ENCODE measurements at places on chromosomes 3 and 15.

DNA sequence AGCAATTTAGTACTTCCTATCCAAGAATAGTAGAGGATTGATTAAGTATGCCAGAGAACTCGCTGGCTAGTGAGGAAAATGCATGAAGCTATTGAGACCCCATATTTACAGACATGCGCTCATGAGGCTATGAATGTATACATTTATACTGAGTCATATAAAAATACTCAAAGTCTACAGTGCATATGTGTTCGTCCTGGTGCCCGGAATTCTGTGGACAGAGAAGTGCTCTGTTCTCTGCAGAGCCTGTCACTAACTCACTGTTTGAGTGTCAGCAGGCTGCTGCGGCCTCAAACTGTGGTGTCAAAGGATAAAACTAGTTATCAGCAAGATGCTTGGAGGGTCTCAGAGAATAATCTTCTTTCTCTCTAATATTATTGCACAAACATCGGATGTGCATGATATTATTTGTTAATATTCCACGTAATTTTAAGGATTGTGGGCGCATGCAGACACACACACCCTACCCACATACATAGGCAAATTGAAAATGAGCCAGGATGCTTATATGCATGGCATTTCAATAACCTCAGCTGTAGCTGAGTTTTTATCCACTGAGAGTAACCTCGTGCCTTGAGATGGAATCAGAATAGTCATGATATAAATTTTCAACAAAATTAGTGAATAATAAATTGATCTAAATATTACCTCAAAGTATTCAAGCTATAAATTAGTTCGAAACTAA lies 50.0 kb upstream of the TSC22D2 start:
- DNase-seq, result no peak

GRCh38 chr15:40937762-40938535 lies 8.8 kb downstream of the DLL4 start:
- DNase-seq, result no peak

DNA sequence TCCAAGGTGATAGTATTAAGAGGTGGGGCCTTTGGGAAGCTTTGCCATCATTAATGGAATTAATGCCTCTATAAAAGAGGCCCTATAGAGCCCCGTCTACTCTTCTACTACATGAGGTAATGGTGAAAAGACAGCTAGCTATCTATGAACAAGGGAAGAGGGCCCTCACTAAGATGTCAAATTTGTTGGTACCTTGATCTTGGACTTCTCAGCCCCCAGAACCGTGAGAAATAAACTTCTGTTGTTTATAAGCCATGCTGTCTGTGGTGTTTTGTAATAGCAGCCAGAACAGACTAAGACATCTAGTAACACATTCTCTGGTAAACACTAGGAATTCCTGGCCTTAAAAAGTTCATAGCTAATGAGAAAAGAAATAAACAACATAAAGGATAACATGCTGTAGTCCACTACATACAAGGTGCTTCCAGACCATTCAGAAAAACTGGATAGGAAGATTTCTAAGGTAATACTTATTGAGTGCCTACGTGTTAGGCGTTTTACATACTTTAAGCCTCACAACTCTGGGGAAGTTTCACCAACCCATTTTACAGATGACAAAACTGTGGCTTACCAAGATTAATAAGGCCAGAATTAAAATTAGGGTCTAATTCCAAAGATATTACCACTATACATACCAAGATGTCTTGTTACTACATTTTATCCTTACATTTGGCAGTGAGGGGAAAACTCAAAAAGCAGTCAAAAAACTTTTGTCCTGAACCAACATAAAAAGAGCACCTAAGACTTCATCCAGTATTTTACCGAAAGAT lies 3.2 kb downstream of the UBE3A start:
- no peak for DNase-seq

- DNase-seq, result no peak
Observed at GRCh38 chr15:25946241-25946805, 83.2 kb upstream of the ATP10A start.

DNA sequence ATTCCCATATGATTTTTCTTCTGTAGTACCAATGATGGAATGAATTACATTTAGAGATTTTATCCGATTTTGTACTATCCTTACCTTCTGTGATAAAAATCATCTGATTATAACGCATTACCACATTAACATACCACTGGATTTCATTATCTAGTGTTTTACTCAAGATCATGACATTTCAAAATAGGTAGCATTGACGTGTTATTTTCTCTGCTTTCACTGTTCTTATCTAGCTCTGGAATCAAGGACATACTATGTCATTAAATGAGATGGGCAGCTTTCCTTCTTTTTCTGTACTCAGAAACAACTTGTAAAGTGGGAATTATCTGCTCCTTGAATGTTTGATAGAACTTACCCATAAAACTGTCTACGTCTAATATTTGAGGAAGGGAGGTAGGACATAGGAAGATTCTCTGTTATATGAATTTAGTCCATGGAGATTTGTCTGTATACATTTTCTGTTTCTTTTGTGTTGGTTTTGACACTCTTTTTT lies 183.7 kb upstream of the NR2E3 start:
- no peak for DNase-seq

- DNase-seq, result no peak
Observed at GRCh38 chr15:90405055-90405607, 17.1 kb downstream of the IQGAP1 start.

- peak; percentile 50 for DNase-seq
Observed at GRCh38 chr15:50880651-50881114, 27.8 kb upstream of the AP4E1 start.

GRCh38 chr15:71501344-71502076 lies 308.8 kb upstream of the NR2E3 start:
- no peak for DNase-seq

DNA sequence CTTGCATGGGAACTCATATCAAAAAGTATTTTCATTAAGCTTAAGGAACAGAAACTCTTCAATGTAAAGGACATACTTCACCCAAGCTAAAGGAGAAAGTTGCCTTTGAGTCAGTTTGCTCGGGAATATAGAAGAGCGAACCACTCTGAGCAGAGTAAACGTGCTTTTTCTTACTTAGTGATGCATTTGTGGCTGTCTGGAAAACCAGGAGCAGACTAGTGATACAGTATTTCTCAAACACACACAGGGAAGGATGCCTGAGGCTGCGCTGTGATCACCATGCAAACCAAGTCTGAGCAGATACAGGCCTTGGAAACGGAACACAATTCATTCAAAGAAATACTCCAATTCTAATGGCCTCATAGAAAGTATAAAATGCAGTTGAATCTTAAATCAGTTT lies 121.0 kb upstream of the CDIN1 start:
- no peak for DNase-seq

DNA sequence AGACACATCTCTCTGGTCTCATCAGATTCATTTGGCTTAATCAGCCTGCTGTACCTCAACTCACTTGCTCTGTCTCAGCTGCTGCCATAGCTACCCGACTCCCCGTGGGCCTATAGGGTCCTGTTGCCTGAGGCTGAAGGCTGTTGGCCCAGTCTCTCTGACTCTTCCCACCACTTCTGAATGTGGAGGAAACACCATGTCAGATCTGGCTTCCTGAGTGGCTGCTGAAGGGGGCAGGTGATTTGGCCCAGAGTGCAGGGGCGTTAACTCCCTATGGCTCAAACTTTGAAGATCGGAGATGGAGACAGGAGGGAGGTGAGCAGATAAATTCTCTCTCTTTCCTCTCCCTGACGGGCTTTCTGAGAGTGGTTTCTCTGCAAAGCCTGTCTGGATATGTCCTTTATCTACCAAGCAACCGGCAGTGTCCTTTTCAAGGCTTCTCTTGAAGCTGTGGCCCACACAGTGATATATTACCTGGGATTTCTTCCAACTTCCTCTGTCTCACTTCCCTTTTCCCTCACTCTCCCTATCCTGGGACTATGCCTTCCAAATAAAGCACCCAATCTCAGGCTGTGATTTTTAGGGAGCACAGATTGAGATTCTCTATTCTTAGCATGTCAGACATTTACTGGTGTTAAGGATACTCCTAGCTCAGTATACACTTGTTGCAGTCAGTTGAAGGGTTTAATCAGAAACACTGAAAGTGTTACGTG lies 334.9 kb upstream of the TBC1D5 start:
- DNase-seq, result no peak

DNA sequence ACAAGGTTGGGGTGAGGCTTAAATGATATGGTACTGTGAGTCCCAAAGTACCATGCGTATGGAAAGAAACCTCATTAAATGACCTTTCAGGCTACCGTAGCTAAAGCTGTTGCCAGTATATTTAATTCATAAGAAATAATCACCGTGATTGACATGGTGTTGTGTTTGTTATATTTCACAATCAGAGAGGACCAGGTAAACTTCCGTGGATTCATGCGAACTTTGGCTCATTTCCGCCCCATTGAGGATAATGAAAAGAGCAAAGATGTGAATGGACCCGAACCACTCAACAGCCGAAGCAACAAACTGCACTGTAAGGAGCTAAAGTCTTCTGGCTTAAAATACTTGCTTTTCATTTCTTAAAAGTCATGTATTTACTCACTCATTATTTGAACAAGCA lies 31.5 kb downstream of the CHP1 start:
- DNase-seq, result no peak

DNA sequence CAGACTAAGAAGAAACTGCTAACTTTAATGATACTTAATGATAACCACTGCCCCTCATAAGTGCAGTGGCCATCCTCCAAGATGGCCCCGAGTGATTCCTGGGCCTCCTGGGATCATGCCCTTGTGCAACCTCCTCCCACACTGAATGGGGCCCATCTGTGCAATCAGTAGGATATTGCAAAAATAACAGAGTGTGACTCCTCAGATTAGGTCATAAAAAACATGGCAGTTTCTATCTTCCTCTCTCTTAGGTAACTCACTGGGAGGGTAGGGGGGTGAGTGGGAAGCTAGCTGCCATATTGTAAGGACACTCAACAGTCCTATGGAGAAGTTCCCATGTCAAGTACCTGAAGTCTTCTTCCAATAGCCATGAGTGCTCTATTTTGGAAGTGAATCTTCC lies 173.0 kb downstream of the SHQ1 start:
- no peak for DNase-seq

DNA sequence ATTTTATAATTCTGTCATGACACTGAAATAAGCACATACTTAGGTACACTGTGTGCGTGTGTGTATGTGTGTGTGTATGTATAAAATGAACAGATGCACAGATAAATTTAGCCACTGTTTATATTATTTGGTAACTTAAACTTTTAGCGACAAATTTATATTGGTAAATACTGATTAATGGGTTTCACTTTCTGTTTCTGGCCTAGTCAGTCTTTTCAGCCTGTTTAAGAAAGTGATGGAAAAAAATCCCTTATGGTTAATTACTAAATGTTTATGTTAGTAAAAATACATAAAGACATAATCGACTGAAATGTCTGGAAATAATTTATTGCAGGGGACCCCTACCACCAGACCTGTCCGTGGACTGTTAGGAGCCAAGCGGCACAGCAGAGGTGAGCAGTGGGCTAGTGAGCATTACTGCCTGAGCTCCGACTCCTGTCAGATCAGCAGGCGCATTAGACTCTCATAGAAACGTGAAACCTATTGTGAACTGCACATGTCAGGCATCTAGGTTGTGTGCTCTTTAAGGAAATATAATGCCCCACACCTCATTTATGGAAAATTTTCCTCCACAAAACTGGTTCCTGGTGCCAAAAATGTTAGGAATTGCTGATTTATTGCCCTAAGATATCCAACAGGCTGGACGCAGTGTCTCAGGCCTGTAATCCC lies 717.4 kb downstream of the SI start:
- no peak for DNase-seq

- DNase-seq, result no peak
Observed at GRCh38 chr3:16331319-16331883, 66.4 kb downstream of the OXNAD1 start.

- DNase-seq, result no peak
Observed at GRCh38 chr3:50571486-50571885, 2.2 kb downstream of the HEMK1 start.

GRCh38 chr3:42537350-42537749 lies 34.9 kb downstream of the VIPR1 start:
- DNase-seq, result no peak

DNA sequence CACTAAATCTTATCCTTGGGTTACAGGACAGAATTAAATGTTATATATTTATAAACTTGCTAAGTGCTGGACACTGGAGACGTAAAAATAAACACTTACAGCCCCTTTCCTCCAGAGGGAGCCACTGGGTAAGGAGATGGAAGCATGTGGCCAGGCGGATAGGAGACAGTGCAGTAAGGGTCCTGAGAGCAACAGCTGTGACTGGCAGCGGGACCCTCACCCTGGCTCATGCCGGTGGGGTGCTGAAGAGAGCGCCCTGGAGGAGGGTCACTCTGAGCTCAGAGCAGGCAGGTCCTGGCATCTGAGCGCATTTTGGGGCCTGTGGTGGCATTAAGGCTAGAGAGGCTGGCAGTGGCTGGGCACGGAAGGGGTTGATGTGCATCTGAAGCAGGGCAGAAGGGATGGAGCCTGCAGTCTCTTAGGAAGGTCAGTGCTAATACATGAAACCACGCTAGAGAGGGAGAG lies 16.0 kb downstream of the SEC61A1 start:
- peak; percentile 51 for DNase-seq

GRCh38 chr15:84807228-84807627 lies 9.9 kb upstream of the ALPK3 start:
- DNase-seq, result no peak

- no peak for DNase-seq
Observed at GRCh38 chr3:62277986-62278385, 95.4 kb downstream of the FEZF2 start.
